ENCODE measurements at places on chromosomes 13 and 19.
A peak's percentile ranks its signal among the peaks of the same experiment; 100 is the strongest.

GRCh38 chr13:34722922-34723321 lies 219.1 kb upstream of the NBEA start:
- DNase-seq: no peak

DNA sequence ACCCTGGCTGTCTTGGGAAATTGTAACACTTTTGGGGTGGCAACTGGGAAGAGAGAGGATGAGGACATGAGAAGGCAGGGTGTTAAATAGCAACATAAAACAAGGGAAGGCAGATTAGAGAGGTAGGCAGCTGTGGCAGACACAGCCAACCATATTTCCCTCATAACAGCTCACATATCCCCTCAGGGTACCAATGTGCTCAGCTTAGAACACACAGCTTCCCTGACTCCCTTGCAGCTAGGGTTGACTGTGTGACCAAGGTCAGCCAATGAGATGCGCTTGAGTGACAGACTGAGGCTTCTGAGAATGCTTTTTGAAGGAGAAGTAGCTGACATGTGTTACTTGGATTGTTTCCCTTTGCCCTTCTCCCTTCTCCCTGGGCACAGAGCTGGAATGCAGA lies 28.8 kb upstream of the SPATA13 start:
- DNase-seq: no peak

DNA sequence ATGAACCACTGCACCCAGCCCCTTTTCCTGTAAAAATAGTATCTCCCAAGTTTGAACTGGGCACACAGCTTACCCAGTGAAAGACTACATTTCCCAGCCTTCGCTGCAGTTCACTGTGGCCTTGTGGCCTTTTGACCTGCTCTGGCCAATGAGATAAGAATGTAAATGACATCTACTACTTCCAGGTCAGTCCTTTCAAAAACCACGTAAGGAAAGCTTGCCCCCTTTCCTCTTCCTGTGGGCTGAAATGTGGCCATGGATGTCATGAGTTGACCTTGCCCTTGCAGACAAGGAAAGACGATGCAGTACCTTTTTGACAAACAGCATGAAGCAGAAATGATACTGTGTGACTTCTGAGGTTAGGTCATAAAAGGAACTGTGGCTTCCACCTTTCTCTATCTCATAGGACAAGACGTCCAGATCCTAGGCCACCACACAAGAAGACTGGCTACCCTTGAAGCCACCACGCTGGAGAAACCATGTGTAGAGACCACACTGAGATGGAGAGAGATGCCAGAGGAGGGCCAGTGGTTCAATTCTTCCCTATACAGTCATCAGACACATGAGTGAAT lies 19.9 kb downstream of the ACER1 start:
- DNase-seq: no peak

- DNase-seq: no peak
Measured at GRCh38 chr13:103833294-103833852, 767.2 kb upstream of the SLC10A2 start.

- DNase-seq: no peak
Measured at GRCh38 chr19:28012361-28012760, 1200.6 kb downstream of the UQCRFS1 start.

DNA sequence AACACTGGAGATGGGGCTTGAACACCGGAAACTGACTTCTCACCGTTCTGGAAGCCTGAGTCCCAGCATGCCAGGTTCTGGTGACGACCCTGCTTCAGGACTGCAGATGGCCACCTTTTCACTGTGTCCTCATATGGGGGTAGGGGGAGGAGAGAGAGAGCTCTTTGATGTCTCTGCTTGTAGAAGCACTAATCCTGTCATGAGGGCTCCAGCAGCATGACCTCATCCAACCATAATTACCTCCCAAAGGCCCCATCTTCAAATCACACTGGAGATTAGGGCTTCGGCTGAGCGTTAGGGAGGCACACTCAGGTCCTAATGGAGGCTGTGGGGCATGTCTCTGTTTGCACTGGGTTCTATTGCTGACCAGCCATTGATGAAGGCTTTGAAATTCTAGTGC lies 255.3 kb downstream of the TEX29 start:
- no peak for DNase-seq

DNA sequence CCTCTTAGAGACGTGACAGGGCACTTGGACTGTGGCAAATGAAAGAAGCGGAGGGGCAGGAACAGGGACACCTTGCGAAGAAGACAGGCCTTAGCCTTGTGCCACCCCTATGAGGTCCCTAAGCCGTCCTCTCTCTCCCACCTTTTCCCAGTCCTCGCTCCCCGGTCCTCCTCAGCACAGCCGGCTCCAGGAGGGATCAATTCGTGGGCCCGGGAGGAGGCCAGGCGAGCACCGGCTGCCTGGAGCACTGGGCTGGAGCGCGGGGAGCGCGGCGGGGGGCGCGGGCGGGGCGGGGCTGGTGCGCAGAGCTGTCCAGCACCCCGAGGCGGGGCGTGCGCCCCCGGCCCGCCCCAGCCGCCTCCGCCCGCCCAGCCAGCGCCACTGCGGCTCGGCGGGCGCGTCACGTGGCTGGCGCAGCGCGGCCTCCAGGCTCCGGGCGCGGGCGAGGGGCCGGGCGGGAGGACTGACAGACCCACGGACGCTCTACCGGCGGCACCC lies at the start of gene LRP3:
LRP3 (plus strand) TSS at position 466 of the 498 bp plus-strand sequence. CDS start 456 bp downstream, outside the sequence.
- DNase-seq: no peak

DNA sequence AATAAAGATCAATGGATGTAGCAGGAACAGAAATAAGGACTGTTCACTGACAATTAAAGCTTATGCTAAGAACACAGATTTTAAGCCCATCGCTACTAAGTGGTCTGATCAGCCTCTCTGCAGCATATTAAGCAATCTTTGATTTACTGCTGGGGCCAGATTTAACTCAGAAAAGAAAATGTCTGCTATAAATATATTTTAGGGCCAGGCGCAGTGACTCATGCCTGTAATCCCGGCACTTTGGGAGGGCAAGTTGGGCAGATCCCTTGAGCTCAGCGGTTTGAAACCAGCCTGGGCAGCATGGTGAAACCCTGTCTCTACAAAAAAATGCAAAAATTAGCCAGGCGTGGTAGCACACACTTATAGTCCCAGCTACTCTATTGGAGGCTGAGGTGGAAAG lies 43.0 kb downstream of the METTL21C start:
- no peak for DNase-seq

- no peak for DNase-seq
Measured at GRCh38 chr13:43802511-43802910, 15.7 kb upstream of the ENOX1 start.

DNA sequence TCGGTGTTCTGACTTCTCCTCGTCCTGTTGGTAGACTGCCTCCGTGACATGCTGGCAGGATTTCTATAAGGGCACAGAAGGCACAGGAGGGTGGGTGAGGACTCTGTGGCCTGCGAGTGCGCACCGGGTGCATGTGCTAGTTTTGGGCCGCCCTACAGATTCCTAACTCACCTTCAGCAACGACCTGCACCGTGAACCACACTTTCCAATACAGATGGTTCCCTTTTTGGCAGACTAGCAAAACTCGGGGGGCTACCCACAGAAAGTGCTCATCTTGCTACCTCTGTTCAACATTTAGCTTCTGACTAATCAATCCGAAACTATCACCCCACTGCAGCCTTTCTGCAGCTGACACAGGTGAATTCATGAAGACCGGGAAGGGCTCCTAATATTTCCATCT lies 14.1 kb upstream of the AMER2 start:
- no peak for DNase-seq

DNA sequence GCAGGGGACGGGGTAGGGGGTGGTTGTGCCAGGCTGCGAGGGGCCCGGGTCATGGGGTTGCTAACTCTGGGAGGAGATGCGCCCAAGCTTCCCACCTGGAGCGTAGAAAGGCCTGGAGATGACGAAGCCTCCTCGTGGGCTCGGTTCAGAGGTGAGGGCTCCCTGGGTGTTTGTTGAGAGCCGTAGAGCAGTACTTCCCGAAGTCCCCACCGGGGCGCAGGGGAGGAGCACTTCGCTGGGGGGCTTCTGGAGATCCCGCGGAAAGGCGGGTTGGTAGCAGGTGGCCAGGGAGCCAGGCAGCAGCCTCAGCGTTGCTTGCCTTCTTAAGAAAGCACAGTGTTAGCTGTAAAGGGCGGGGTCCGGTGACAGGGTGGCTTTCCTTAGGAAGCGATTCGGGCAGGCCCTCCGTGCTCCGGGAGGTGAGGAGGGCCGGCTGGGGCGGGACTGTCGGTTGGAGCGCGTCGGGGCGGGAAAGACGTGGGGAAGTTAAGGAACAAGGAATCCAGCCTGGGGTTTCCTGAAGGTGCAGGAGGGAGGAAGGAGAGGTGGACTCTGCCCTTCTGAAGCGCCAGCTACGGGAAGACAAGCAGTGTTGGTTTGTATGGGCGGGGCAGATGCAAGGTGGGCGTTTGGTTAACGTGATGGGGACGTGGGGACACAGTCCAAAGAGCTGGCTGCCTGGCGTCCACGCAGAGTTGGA lies 3.3 kb downstream of the VSTM2B start:
- no peak for DNase-seq

DNA sequence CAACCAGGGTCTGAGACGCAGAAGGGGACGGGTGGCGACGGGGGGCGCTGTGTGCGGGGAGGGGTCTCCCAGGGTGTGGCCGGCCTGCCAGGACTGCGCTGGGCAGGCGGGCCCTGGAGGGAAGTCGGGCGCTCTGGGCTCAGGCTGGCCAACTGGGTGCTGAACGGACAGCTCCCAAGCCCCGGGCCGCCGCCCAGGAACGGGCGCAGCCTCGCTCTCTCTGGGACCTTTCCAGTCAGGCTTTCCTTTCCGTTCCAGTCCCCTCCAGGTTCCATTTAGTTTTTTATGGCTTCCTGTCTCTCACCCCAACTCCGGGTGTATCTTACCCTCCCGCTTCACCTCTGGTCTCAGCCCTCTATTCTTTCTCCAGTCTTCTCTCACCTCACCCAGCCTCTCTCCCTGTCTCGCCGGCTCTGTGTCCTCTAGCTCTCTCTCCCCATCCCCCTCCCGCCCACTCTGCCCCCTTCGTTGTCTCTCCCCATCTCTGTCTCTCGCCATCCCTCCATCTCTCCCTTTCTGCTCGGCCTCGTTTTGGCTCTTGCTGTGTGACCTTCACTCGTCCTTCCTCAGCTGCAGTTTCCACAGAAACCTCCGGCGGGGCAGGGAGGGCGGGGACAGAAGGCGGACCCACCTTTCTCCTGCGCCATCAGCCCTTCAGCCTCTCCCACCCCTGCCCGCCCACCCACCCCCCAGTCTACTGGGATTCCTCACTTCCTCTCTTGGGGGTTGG lies 3.3 kb upstream of the ATP1A3 start:
- DNase-seq: no peak

- DNase-seq: no peak
Measured at GRCh38 chr13:32213626-32214025, 101.5 kb downstream of the ZAR1L start.

GRCh38 chr13:52999093-52999696 lies 29.4 kb upstream of the OLFM4 start:
- no peak for DNase-seq

- DNase-seq: no peak
Measured at GRCh38 chr19:31220540-31220939, 128.7 kb downstream of the TSHZ3 start.

- no peak for DNase-seq
Measured at GRCh38 chr13:31119966-31120700, 41.6 kb downstream of the HSPH1 start.

GRCh38 chr19:53894707-53895106 lies 12.7 kb downstream of the PRKCG start:
- DNase-seq: no peak

DNA sequence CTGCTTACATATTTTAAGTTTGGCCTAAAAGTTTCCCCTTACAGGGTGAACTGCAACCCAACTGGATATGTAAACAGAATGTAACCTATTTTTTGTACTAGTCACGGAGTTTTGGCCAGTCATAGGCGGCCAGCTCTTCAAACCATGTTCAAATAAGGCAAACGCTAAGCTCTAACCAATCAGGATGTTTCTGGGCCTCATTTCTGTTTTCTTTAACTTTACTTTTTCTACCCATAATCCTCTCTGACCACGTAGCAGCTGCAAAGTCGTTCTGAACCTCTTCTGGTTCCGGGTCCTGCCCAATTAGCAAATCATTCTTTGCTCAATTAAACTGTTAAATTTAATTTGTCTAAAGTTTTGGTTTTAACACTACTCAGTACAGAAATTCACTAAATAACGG lies 8.2 kb upstream of the ZMYM2 start:
- no peak for DNase-seq

DNA sequence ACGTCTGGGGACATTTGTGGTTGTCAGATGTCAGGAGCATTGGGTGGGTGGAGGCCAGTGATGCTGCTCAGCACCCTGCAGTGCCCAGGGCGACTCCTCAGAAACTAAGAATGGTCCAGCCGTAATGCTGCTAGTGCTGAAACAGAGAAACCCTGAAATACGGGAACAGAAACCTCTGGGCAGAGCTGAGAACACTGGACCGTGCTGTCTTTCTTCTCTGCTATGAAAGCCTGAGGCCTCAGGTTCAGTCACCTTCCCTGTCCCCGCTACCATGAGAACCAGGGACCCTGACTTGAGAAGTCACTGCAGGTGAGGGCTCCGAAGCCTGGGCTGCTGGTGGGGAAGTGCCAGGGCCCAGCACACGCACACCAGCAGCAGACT lies 13.4 kb downstream of the CAPS start:
- no peak for DNase-seq

GRCh38 chr13:73335210-73335609 lies 276.4 kb downstream of the KLF5 start:
- DNase-seq: no peak

DNA sequence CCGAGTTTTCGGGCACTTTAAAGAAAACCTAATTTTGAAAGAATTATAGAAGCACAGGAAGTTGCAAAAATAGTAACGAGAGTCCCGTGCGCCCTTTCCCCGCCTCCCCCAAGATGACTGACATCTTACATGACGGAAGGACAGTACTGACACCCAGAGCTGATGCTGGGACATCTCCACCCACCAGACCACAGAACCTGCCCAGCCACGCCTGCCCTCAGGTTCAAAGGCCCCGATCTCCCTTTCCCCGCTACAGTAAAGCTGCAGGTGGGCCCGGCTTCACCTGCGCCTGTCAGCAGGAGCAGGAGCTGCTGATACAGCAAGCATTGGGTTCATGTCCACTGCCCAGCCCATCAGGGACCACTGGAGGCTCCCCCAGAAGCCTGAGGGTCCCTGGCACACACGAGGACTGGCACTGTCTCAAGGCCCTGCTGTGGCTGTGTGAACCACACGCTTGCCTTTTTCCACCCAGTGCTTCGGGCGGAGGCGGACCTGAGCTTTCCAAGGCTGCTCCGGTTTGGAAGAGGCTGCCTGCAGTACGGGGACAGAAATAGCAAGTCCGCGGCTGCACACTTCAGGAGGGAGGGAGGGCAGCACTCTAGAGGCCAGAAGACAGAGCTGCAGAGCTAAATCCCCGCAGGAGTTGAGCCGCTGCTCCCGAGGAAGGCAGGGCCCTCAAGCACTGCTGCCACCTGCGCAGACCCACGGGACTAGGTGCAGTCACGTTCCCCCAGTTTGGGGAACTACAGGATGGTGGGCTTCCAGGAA lies 8.7 kb downstream of the MAP2K2 start:
- peak; percentile 41 for DNase-seq

Data from activated gamma-delta T cell treated with anti-CD3 and anti-CD28 coated beads, Interleukin-2, amount 50 U/mL, for 16 hours (primary cell).